ENCODE measurements at places on chromosomes 1 and 21. TPM values are rescaled to one million over a fixed set of nuclear protein-coding genes. Genes with fewer than 3 reads are reported as not detected.

The NBPF4 gene
- not detected for total RNA-seq

The GJB5 gene
- 6.2 TPM for total RNA-seq

The GNG4 gene
- 0.12 TPM for total RNA-seq

The HES3 gene
- not detected for total RNA-seq

The CFHR3 gene
- 0.49 TPM for total RNA-seq

The CFHR4 gene
- total RNA-seq = not detected

The PLPPR4 gene
- total RNA-seq = 2.2 TPM

The COL9A2 gene
- total RNA-seq = 8.3 TPM

The ZNF436 gene
- total RNA-seq = 14.2 TPM

The ATAD3C gene
- 7.0 TPM for total RNA-seq

The TIE1 gene
- total RNA-seq = 23.3 TPM

The TESK2 gene
- 6.0 TPM for total RNA-seq

The FAM72D gene
- 0.52 TPM for total RNA-seq

The KRTAP8-1 gene
- not detected for total RNA-seq

The OLFML3 gene
- 74.8 TPM for total RNA-seq

The FCRL1 gene
- total RNA-seq = not detected

The TUFT1 gene
- 16.5 TPM for total RNA-seq

The VAV3 gene
- 2.4 TPM for total RNA-seq

The LAMTOR5 gene
- total RNA-seq = 159 TPM

The SERBP1 gene
- total RNA-seq = 145 TPM

The CAMTA1 gene
- total RNA-seq = 67.9 TPM

The TPM3 gene
- total RNA-seq = 283 TPM

The SLAMF9 gene
- not detected for total RNA-seq

The GUCA2A gene
- 1.1 TPM for total RNA-seq

The SLC9C2 gene
- total RNA-seq = not detected

The WNT4 gene
- total RNA-seq = 11.5 TPM

The PIK3R3 gene
- total RNA-seq = 22.0 TPM

The CD34 gene
- 23.2 TPM for total RNA-seq

The FAM163A gene
- 5.1 TPM for total RNA-seq

The TAS1R3 gene
- 0.40 TPM for total RNA-seq

The PCNX2 gene
- total RNA-seq = 28.4 TPM

The PTPN22 gene
- total RNA-seq = 3.1 TPM

The MIXL1 gene
- total RNA-seq = not detected

The B3GALT5 gene
- total RNA-seq = 48.7 TPM

The PRDM16 gene
- 29.3 TPM for total RNA-seq

The TLCD4 gene
- 24.4 TPM for total RNA-seq

The TMIGD3 gene
- total RNA-seq = 8.4 TPM

The C1orf115 gene
- total RNA-seq = 28.3 TPM

The NUDC gene
- total RNA-seq = 70.8 TPM

The CFAP141 gene
- not detected for total RNA-seq

The SIK1 gene
- 33.5 TPM for total RNA-seq

The MROH9 gene
- not detected for total RNA-seq

The CHAF1B gene
- 2.2 TPM for total RNA-seq

The TDRD5 gene
- total RNA-seq = 0.95 TPM

The FCRL5 gene
- total RNA-seq = 0.14 TPM

The RAB25 gene
- total RNA-seq = 103 TPM

The ADGRL4 gene
- total RNA-seq = 9.3 TPM

The FNBP1L gene
- total RNA-seq = 57.1 TPM

The SGIP1 gene
- total RNA-seq = 7.0 TPM

The S100A5 gene
- not detected for total RNA-seq

The CR1L gene
- total RNA-seq = not detected

The ASCL5 gene
- 0.12 TPM for total RNA-seq

The SH2D1B gene
- total RNA-seq = 0.12 TPM

The UTP11 gene
- 17.7 TPM for total RNA-seq

The PLEKHA6 gene
- total RNA-seq = 115 TPM

The BARHL2 gene
- total RNA-seq = not detected
